Stimulated activated CD4-positive, alpha-beta T cell treated with anti-CD3 and anti-CD28 coated beads, Interleukin-12 subunit alpha, Interleukin-12 subunit beta, amount 100 ng/mL, for 24 hours (primary cell): ENCODE measurements at places on chromosomes 12 and 14.

GRCh38 chr12:10122689-10123088 lies 7.3 kb downstream of the CLEC7A start:
- no peak for DNase-seq

DNA sequence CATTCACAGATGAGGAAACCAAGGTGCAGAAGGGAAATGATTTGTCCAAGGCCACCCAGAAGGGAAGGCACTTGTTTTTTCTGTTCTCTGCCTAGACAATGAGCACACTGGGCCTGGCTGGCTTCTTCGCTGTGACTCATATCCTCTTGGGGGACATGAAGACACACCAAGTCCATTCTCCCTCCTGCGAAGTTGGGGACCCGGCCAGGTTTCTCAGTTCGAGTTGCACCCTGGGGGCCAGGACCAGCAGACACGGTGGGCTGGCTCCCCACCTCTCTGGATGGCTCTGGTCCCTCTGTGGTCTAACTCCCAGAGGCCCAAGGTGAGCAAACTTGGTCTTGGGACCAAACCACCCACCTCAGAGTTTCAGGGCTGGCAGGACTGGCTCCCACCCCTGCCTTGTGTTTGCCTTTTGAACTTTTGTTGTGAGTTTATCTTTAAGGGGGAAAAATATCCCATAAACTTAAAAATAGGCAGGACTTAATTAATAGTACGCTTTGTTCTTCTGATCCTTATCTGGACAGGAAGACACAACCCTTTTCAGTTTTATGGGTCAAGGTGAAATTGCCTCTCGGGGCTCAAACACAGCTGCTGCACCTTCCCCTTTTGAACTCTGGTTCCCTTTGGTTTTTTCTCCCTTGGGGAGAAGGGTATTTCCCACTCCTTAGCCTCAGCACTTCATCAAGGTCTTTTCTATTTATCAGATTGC lies 9.0 kb upstream of the MLEC start:
- DNase-seq: no peak

DNA sequence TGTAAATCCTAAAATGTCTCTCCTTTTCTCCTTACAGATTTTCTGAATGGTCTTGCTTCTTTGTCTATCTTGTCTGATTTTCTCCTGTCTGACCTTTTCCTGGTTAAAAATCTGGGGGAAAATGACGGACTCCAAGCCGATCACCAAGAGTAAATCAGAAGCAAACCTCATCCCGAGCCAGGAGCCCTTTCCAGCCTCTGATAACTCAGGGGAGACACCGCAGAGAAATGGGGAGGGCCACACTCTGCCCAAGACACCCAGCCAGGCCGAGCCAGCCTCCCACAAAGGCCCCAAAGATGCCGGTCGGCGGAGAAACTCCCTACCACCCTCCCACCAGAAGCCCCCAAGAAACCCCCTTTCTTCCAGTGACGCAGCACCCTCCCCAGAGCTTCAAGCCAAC lies 23.0 kb downstream of the ACACB start:
- DNase-seq: no peak

DNA sequence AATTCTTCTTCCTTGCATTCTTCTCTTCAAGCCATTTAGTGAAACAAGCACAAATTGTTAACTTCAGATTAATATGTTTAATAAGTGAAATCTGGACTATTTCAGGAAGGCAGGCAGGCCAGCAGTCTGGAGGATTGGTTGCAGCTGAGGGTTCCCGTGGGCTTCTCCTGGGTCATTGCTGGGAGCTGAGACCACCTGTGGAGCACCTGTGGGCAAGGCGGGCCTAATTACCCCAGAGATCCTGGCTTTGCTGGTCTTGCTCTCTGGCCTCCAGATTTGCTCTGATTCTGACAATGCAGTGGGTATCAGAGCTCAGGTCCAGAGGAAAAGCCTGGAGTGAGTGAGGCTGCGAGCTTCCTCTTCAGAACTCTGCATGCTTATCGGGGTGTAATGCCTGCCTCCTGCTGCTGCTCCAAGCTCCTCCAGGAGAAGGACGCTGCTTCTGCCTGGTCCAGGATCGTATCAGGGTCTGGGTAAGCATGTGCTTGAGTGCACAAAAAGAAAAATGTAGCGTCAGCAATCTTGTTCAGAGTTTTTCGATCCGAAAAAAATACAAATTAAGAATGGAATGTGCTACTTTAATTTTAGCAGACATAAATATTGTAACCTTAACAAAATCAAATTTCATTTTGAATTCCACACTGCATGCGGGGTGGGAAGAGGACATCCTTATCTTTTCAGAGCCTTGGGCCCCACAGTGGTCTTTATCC lies 93.8 kb downstream of the TMEM30B start:
- DNase-seq: no peak

GRCh38 chr14:89603938-89604480 lies 187.0 kb upstream of the FOXN3 start:
- no peak for DNase-seq

DNA sequence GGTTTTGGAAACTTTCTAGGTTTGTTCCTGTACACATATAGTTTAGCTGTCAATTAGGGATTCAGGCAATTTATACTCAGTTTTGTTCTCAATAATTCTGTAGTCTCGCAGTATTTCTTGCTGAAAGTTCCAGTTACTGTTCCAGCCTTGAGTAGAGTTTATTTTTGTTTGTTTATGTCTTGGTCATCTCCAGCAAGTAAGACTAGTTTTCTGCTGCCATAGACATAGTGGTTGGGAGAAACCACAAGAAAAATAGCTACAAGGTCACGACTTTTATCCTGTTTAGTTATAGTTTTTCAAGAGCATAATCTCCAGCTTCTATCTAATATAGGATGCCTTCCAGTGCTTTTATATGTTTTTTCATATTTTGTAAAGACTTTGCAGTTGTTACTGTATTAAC lies 99.6 kb upstream of the FOXG1 start:
- DNase-seq: no peak

DNA sequence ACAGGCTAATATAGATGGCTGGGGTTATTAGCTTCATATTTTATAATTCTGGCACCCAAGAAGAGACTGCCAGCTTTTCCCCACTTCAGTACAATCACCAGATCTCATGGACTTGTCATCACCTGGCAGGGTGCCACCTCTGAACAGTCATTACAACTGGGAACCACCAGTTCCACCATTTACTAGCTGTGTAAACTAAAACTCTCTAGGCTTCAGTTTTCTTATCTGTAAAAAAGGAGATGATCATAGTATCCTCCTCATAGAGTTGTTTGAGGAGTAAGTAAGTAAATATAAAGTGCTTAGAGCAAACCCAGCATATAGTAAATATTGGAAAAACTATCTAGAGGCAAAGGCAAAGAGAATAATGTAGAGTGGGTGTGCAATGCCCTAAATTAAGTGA lies 19.3 kb downstream of the CPNE8 start:
- DNase-seq: no peak
